ENCODE measurements at places on chromosomes 7 and 10. TPM values are rescaled to one million over a fixed set of nuclear protein-coding genes. Genes with fewer than 3 reads are reported as not detected.

JAKMIP3 gene
- 0.20 TPM for total RNA-seq

GIMAP6 gene
- 175 TPM for total RNA-seq

CABCOCO1 gene
- total RNA-seq, result not detected

PTPN12 gene
- total RNA-seq, result 34.0 TPM

FKBP6 gene
- total RNA-seq, result not detected

ANKRD22 gene
- total RNA-seq, result not detected

ELOVL3 gene
- total RNA-seq, result not detected

NET1 gene
- 19.4 TPM for total RNA-seq

OR2A7 gene
- not detected for total RNA-seq

ZNF853 gene
- 4.8 TPM for total RNA-seq

CYP26C1 gene
- 0.44 TPM for total RNA-seq

CCDC186 gene
- 13.7 TPM for total RNA-seq

PIP gene
- total RNA-seq, result not detected

ZNF503 gene
- total RNA-seq, result 0.87 TPM

PON2 gene
- 123 TPM for total RNA-seq

LIPJ gene
- total RNA-seq, result not detected

TEX36 gene
- not detected for total RNA-seq

CDC123 gene
- 185 TPM for total RNA-seq

FASTK gene
- total RNA-seq, result 38.9 TPM

C10orf143 gene
- 0.40 TPM for total RNA-seq

CAMK1D gene
- total RNA-seq, result 1.4 TPM

LLCFC1 gene
- not detected for total RNA-seq

RAB19 gene
- total RNA-seq, result 0.22 TPM

TRIM50 gene
- not detected for total RNA-seq

PLEKHA1 gene
- total RNA-seq, result 22.8 TPM

LIPF gene
- not detected for total RNA-seq

ADRA2A gene
- total RNA-seq, result under 0.01 TPM

MKI67 gene
- 8.5 TPM for total RNA-seq

FOXI2 gene
- total RNA-seq, result not detected

CYTH3 gene
- 11.1 TPM for total RNA-seq

CHN2 gene
- total RNA-seq, result 0.44 TPM

MARVELD1 gene
- total RNA-seq, result 11.5 TPM

PNLIPRP1 gene
- not detected for total RNA-seq

CPA1 gene
- not detected for total RNA-seq

FRMD4A gene
- 9.7 TPM for total RNA-seq

Data from lung microvascular endothelial cell (primary cell).